ENCODE measurements at places on chromosomes 3 and 15.

DNA sequence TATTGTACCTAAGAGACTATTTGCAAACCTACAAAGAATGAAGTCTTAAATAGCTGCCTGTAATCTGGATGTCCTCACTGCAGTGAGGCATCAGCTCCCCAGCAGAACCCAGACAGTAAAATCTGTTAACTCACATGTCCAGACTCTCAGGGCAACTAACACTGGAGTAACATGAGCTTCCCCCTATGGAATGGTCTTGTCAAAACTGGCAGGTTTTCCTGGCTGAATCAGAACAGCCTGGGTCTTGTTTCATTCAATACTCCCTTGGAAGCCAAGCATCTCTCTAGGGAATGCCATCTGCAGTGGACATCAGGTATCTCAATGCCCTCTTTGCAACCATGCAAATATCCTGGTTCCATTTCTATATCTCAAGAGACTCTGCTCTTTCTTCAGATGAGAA, 24.4 kb downstream of the PTPN9 start:
- no peak for DNase-seq

- no peak for DNase-seq
These were observed 24.3 kb downstream of the MRPS25 start for GRCh38 chr3:15040844-15041243.

- DNase-seq, result no peak
These were observed 2.9 kb upstream of the CAV3 start for GRCh38 chr3:8730656-8731055.

DNA sequence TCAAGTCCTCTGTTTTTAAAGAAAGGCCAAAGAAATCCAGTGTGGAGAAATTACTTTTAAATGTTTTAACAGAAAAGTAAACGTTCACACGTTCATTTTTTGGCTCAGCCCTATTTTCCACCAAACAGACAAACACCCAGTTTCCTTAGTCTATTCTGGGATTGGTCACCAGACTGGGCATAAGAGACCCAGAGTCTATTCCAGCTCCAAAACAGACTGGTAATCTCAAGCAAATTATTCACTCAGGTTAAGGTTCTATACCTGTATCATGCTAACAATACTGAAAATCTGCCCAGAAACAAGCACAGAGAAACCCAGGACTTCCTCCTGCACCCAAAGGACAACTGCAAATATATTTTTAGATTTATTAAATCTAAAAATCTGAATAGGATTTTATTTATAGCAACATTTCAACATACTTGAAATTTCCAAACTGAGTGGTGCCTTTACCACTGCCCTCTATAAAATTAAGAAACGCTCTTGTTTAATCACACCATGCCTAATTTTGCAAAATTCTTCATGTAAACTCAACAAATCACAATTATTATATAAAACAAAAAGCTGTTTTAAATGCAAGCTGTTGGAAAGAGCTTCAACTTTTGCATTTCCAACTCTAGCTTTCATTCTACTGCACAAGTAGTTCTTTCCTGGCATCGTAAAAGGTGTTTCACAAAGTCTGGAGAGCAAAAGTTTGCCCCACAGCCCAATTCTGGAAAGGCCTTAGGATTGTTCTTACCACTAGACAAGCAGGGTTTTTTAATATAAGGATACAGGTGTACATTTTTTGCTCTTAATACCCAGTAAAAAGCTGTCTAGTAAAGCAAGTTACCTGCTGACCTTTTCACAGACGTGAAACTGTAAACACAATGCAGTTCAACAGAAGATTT, 18.7 kb downstream of the ZNF148 start:
- no peak for DNase-seq

GRCh38 chr3:22199095-22199494, 448.1 kb upstream of the ZNF385D start:
- no peak for DNase-seq

DNA sequence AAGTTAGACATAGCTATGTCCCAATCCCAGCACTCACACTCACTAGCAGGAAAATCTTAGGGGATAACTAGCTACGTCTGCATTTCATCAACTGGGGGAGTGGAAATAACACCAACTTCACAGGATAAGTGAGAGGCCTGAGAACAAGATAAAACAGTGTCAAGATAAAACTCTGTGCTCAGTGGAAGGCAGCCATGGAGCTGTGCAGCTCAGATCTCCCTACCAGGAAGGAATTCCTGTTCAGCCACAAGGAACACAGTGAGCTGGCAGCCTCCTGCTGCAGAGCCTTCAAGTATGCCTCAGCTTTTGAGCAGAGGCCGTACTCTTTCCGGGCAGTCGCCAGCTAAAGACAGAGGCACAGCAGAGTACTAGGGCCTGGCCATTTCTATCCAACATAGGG, 115.8 kb upstream of the TOPAZ1 start:
- peak; percentile 53 for DNase-seq

- no peak for DNase-seq
These were observed 34.9 kb upstream of the ACAD9 start for GRCh38 chr3:128844502-128844901.

GRCh38 chr3:56810577-56811545, 9.1 kb upstream of the ARHGEF3 start:
- DNase-seq, result no peak

Data from AG08395 (cell line).